ENCODE measurements at places on chromosomes 7 and 10.

- DNase-seq = no peak
Observed at GRCh38 chr10:69151984-69152383, 28.0 kb downstream of the VPS26A start.

DNA sequence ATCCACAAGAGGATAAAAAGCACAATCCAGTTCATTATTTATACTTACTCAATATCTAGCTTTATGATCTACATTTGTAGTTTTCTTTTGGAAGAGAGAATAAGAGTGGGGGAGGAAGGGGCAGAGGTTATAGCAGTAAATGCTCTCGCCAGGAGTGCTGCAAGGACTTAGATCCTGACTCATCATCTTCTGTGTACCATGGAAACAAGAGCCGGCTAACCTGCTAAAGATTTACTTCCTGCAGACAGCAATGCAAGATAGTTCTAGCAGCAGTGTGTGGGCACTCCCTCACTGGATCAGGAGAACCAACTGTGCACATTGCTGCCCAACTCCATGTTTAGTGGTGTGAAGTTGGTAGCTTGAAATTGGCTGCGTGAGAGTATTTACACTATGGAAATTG is 47.7 kb upstream of the TRIL start:
- DNase-seq = no peak

GRCh38 chr7:116499168-116500077 is at the start of gene CAV2:
Gene CAV2, plus strand, starts transcription at chr7:116499738. Its CDS starts 44 bp downstream, at chr7:116499782.
- DNase-seq = no peak

DNA sequence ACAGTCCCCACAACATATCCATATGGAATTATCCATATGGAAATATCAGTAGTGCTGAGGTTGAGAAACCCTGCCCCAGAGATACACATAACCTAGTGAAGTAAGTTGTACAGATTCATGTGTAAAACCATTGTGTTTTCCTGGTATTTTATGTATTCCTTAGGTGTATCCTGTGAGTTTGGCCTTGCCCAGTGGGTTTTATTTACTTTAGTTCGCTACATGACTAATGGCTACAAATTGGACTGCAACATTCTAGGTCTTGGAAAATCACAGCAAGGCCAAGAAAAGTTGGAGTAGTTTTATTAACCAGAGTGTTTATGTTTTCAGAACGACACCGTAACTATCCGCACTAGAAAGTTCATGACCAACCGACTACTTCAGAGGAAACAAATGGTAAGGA is 1.4 kb downstream of the RPS24 start:
- DNase-seq = no peak

- DNase-seq = no peak
Observed at GRCh38 chr10:44911081-44911540, at the start of gene TMEM72. Gene TMEM72, plus strand, starts transcription at chr10:44911337. Its CDS starts 176 bp downstream, at chr10:44911513.

DNA sequence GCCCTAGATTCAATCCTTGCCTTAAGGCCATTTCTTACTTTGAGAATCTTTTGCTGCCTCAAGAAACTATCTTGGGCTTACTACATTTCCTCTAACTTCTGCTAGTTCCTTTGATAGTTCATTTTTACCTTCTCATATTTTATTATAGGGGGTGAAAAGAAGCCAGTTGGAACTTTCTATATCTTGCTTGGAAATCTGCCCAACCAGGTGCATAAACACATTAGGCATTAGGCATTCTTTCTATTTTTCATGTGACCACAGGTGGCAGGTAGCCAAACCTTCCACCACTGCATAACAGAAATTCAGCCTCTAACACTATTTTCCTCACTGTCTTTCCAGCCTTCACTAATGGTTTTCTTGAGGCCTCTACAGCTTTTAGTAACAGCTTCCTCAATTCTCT is 300.0 kb upstream of the SP8 start:
- peak; percentile 49 for DNase-seq

DNA sequence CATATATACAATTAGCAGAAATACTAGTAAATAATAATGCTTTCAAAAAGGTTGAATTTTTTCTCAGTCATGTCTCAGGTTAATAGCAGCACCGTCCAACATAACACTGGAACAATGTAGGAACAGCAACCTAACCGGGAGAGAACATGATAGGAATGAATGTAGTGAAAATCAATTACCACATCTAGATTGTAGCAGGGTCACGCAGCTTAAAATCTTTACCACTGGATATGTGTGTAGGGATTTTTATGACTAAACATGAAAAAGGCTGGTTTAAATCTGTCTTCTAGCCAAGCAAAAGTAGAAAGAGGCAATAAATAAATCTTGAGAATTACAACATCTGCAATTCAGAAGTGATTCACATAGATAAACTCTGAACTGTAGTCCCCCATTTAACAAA is 326.0 kb downstream of the DGKB start:
- DNase-seq = no peak

DNA sequence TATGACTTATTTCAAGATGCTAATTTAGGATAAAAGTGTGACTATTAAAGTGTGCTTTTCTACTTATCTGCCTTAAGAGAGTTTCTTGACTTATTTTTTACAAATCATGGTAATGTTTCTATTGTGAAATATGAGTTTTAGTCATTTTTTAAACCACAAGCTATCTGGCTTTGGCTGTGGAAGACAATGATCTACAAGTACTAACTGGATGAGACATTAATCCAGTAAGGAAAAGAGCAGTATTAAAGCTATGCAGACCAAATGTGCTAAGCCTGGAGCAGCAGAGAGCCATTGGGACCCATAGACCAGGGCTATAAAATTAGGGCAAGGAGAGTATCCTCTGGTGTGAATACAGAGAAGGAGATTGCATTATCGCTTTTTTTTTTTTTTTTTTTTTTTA is 92.4 kb downstream of the SEMA3A start:
- no peak for DNase-seq

- DNase-seq = no peak
Observed at GRCh38 chr7:464454-465401, 54.9 kb downstream of the PDGFA start.

GRCh38 chr7:155213955-155214740 is 83.5 kb upstream of the INSIG1 start:
- DNase-seq = peak; percentile 40

DNA sequence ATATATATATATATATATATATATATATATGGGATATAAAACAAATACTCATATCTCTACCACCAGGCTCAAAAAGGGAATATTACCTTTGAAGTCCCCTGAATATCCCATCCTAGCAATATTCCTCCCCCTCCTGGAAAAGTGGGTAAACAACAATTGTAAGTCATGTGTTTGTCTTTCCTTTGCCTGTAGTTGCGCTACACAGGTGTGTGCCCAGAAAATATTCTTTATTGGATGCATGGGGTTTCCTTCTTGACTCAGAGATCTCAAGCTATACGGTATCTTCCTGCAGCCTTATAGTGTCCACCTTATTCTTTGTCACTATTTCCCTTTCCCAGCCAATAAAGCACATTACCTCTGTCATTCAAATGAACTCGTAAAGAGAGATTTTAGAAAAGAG is 54.2 kb downstream of the MET start:
- no peak for DNase-seq

GRCh38 chr7:30744075-30744417 is 7.9 kb upstream of the INMT start:
- no peak for DNase-seq

DNA sequence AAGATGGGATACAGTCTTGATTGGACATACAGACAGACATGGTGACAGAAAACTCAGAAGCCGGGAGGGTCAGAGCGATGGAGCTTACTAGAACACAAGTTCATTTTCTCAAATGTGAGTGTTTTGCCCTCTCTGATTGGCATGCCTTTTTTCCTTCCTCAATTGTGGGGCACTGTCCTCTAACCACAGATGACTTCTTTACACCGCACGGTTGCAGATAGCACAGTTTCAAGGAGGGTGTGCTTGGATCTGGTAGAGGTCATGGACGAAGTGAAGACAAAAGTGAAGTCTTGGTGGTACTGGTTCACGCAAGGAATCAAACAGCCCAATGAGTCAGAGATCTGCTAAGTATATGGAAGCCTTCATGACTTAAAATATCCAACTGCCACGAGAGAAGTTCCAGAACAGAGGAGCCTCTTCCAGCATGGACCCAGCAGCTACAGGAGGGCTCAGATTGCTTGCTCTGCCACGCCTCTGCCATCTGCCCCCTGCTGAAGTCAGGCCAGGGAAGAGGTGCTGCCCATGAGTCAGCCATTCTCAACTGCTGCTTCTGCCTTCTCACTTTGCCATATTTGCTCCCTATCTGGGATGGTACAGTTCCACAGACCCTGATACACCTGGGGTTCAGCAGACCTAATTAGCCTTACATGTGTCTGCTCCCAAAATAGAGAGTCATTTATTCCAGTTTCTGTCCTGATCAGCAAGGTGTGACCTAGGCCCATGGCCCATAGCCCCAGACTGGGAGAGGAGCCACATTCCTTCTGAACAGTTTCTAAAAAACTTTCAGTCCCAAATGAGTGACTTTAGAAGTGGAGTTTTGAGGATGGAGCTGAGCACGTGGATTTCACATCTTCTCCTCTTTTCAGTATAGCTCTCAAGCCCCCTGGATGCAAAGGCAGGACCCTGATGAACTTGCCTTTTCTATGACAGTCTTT is 413.8 kb downstream of the KCNMA1 start:
- no peak for DNase-seq

DNA sequence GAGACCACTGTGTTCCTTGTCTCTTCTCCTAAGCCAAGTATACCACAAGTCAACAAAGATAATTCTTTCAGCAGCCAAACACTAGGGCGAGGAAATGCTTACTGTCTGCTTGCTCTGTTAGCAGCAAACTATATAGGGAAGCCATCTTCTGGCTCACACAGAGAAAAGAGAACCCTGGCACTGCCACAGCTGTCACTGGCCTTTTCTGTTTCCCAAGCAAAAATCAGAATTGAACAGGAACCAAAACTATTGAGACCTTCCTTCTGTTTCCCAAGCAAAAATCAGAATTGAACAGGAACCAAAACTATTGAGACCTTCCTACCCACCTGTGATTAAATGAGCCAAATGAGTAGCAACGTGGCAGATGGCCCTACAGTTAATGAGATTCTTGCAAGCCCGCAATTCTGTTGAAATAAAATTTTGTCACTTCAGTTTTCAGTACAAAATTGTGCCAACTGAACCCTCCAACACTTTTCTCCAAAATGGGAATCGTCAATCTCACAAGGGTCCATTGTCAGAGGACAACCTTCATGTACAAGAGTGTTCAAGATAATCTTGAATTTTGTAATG is 54.5 kb downstream of the LRRTM3 start:
- DNase-seq = no peak

- DNase-seq = peak; percentile 37
Observed at GRCh38 chr7:11175887-11176286, 202.2 kb downstream of the PHF14 start.

DNA sequence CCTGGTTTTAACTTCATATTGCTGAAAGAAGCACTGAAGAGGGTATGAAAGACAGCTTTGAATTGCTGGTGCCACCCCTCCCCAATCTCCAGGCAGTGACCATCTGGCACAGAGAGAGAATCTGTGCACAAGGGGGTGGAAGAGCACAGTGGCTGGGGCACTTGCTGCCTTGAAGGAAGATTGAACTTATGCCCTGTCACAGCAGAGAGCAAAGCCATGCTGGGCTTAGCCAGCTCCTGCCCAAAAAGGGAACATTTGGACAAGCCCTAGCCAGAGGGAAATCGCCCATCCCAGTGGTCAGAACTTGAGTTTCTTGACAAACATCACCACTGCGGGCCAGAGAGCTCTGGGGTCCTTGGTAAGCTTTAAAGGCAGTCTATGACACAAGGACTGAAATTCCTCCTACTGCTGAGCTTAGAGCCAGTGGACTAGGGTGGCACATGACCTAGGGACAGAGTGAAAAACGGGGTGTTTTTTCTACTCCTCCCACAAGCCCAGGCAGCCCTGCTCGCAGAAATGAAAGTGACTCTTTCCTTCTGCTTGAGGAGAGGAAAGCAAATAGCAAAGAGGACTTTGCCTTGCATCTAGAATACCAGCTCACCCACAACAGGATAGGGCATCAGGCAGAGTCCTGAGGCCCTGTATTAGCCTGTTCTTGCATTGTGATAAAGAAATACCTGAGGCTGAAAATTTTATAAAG is 257.2 kb downstream of the CTNNA3 start:
- no peak for DNase-seq

DNA sequence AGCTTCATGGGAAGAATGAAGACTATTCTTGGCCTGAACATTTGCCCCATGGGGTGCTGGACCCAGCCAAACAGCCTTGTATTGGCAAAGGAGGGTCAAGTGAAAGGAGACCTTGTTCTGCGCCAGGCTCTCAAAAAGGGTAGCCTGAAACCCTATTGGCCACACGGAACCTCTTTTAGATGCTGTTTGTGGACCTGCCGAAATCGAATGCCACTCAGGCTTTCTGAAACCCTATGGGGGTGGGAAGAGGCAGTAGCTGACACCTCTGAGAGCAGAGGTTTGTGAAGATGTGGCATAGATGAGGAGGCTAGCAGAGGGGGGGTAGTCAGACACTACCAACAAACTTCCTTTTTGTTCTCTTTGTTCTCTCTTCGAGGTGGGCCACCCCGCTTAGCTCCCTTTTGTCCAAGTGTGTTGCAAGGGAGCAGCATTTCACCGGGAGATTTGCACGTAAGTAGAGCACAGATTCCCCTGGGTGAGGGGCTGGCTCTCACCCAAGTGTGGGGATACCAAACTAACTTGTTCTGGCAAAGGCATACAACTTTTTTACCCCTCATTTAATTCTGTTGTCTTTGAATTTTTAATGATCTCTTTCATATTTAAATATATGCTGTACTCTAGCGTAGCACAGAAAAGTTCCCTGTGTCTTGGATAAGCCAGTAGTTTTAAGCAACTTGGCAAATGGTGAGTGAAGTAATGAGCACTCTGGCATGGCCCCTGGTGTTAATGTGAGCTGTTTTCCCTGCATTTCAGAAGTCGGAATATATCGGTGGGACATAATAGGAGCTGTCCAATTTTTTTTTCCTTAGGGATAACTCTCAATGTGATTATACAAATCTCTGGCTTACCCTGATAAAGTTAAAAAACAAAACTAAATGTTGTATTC is 107.7 kb downstream of the SEPTIN7 start:
- no peak for DNase-seq

DNA sequence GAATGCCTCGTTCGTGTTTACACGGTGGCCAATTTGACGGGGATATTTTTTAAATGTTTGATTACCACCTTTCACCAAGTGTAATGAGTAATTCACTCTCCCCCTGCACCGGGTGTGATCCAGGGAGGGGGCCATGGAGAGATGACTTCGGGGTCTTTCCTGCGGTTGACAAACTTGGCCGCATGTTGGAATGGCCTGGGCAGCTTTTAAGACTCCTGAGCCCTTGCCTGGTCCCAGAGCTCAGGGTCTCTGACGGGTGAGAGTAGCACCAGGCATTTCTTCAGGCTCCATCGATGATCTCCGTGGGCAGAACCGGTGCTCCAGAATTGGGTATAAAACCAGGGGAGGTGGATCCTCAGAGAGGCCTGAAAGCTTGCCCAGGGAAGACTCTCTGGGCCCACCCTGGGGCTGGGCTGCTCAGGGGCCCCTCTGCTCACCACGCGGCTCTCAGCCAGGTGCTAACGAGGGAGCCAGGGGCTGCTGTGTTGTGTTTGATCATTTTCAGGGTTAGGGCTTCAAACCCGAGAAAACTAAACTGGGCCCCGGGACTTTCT is 882 bp downstream of the ZNF282 start:
- no peak for DNase-seq

- DNase-seq = no peak
Observed at GRCh38 chr10:98886686-98887085, 349.0 kb downstream of the HPSE2 start.
